ENCODE measurements at places on chromosomes 6 and 20.

DNA sequence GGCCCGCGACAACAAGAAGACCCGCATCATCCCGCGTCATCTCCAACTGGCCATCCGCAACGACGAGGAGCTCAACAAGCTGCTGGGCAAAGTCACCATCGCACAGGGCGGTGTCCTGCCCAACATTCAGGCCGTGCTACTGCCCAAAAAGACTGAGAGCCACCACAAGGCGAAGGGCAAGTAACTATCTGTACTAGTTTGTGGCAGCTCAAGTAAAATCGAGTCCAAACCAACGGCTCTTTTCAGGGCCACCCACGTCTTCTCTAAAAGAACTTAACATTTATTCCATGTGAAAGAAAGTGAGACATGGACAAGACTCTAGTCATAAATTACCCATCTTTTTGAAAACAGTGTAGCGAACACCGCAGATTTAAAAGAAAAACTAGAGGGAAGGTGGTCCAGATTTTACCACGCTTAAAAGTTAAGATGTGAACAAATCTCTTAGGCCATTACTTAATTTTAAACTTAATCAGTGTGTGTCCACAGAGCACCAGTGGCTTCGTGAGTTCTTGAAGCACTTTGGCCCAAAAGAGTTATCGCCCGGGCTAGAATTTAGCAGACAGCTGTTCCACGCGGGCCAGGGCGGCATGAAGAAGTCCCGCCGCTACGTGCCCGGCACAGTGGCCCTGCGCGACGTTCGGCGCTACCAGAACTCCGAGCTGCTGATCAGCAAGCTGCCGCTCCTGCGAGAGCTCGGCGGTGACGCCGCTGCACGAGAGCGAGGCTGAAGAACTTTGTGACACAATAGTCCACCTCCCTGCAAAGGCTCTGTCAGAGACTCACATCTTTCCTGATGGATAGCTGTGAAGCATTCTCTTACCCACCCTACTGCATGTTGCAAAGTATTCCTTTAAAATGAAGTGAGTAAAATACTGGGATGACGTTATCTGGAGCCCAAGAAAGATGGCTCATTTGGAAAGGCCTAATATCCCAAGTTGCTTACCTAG lies 113.9 kb upstream of the PRSS16 start:
- peak; percentile 77 for DNase-seq

GRCh38 chr6:166798652-166799051 lies 157.7 kb downstream of the RNASET2 start:
- no peak for DNase-seq

DNA sequence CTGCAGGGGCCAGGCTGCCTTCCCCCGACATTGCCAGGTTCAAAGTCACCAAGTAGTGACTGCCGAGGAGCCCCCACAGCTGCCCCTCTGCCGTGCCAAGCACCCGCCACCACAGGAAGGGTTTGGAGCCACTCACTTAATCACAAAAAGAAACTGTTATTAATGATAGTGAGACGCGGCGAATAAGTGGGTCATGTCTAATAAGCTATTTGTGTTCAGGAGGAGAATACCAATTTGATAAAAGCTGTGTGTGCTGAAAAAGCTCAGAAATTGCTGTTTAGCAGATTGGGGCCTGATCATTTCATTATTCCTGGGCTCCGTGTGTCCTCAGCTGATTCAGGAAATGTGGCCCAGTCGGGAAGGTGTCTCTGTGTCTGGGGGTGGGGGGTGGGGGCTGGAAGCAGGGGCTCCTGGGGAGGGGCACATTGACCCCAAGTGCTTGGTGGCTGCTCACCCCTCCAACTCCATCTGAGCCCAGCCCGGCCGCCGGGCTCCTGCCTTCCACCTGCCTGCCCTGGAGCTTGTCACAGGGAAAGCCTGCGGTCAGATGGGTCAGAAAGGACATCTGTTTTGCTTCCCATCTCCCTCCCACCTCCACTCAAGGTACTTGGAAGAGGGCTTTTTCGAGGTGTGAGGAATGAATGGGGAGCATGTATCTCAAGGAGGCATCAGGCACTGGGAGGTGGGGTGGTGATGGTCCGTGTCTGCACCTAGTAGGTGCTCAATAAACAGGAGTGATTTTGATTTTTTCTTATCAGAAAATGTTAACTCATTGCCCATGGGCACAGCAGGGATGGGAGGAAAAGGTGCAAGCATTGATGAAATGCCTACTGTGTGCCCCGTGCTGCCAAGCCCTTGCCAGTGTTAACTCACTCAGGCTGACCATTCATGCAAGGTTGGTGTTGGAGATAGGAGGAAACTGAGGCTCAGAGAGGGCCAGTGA lies 3.0 kb downstream of the VSTM2L start:
- no peak for DNase-seq

GRCh38 chr20:62952373-62952967 lies at the start of gene SLC17A9:
TSS of gene SLC17A9 (plus strand) at chr20:62952709. CDS start at chr20:62952831, 122 bp downstream.
- DNase-seq: peak; percentile 76

DNA sequence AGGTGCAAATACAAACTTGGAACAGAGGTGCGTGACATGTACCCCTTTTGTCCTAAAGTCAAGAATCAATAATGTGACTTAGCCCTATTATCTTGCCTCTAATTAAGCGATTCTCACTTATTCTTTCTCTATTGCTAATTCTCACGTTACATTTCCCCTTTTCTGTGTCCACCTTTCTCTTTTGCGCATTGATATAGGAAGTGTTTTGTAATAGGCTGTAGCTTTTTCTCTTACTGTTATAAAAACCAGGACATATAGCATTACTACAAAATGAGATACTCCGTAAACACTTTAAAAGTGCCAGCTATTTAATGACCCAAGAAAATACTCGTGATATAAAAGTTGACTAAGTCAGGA lies 669 bp upstream of the TMEM30A start:
- DNase-seq: peak; percentile 28

DNA sequence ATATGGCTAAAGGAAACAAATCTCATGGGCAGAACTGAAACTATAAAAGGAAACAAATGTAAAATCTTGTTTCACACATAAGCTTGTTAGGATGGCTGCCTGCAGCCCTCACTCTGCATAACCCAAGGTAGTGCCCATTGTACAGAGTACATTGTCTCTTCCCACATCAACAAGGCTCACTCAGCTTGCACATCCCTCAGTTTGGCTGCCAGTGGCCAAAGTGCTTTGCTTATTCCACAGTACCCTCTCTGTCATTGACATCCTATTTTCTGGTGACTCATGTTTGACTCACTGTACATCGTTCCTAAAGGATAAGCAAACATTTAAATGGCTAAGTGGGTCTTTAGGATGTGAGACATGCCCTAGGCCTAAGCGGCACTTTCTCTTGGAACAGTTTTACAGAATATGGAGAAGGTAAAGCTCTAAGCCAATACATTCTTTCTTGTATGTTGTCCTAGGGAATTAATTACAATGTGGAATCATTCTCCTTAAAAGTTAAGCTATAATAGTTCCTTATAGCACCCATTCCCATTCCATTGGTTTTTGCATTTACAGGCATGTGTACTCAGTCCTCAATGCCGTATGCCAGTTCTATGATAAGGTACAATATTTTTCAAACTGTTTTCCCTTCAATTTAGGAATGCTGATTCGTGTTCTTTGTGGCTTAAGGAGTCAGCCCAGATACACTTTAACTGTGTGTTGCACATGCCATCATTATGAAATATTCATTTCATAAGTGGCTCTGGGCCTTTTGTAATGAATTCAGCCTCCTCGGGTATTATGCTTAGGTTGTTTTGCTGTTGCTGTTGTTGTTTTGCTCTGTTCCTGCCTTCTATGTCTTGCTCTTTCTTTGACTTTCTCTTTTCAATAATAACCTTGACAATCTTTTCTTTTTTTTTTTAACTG lies 5.5 kb downstream of the ANKEF1 start:
- peak; percentile 46 for DNase-seq

DNA sequence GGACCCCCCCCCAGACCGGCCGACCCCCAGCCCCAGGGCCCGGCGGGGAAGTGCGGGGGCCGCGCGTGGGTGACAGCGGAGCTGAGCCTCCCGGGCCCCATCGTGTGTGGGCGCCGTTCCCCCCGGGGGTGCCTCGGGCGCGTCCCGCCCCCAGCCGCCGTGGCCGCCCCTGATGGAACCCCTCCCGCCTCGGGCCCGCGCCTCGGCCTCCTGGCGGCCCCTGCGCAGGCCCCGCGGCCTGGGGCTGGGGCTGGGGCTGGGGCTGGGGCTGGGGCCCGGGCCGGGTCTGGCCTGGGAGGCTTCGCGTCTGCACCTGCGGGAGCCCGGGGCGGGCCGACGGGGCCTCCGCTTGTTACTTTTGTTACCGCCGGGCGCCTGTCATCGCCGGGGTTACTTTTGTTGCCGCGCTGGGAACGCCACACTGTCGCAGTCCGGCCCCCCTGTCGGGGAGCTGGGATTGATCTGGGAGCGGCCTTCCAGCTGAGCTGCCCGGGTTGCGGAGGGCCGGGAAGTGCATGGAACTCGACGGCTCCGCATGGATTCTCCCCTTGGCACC lies 598 bp downstream of the OGFR start:
- DNase-seq: no peak
